ENCODE measurements at places on chromosomes 4 and X.

DNA sequence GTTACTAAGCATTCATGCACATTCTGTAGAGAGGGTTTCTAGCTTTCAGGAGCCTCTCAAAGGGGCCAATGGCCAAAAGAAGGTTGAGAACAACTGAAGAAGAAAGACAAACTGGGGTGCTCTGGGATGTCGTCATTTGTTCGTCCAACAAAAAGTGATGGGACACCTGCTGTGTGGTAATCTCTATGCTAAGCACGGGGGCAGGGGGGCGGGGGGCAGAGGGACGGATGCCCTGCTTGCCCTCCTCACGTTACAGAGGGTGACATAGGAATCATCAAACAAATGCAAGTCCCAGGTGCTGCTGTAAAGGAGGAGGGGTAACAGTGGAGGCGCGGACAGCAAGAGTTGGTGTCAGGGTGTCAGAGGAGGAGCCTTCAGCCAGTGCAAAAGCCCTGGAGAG, 12.8 kb upstream of the CRMP1 start:
- no peak for DNase-seq

GRCh38 chrX:23598575-23598974, 68.7 kb upstream of the PRDX4 start:
- no peak for DNase-seq

- no peak for DNase-seq
Measured at GRCh38 chrX:34343001-34343400, 210.9 kb upstream of the FAM47A start.

GRCh38 chrX:103376118-103376978, at the start of gene BEX3:
Gene BEX3, plus strand, starts transcription at chrX:103376538. Its CDS starts 984 bp downstream, at chrX:103377522.
- no peak for DNase-seq
